A673 (cell line): ENCODE measurements at places on chromosomes 2 and 18.

DNA sequence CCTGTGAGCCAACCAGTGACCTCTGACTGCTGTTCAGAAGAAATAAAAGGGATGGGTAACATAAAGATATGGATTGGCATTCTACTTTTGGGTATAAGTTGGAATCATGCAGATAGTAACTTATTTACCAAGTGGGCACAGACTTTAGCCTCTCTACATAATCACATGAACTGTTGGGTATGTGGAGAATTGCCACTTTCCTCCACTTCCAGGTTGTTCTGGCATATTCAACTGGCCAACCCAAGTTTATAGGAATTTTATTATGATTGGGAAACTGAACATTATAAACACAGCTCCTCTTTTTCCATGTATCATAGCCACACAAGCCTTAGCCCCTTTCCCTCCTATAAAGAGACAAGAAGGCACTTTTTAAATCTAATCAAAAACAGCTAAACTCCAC lies 179.3 kb downstream of the RNF152 start:
- H3K4me1 ChIP-seq, result no peaks in the 10 kb centered on the region
- H3K27ac ChIP-seq, result no peak overlapping the region
- no peaks in the 10 kb centered on the region for H3K36me3 ChIP-seq
- no peak overlapping the region for H3K4me3 ChIP-seq
- DNase-seq, result no peak
- no peaks in the 10 kb centered on the region for H3K27me3 ChIP-seq

DNA sequence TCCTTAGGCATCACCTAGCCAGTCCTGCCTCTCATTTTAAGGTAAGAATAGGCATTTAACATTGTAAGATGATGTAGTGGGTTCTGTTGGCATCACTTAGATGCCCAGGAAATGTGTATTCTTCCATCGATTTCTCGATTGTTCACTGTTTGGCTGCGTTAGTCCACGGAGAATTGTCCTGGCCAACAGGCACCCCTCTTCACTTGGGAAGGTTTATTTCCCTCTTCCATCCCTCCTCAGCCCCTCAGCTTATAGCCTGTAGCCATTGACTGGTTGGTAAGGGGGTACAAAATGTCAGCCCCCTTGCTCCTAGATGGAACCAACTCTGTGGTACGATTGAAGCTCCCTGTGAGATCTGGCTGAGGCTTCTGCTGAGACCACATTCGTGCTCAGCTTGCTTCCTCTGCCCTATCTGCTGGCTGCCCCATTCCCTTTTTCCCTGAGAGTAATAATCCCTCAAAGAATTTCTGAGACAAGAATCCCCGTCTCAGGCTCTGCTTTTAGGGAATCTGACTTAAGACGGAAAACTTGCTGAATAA lies 43.4 kb downstream of the PLEKHA3 start:
- no peak for DNase-seq
- no peaks in the 10 kb centered on the region for H3K27me3 ChIP-seq
- peak overlapping the region; percentile 60 for H3K4me3 ChIP-seq
- H3K27ac ChIP-seq, result peak overlapping the region; percentile 58
- H3K36me3 ChIP-seq, result no peaks in the 10 kb centered on the region

- H3K27ac ChIP-seq, result no peak overlapping the region
- H3K4me3 ChIP-seq, result no peak overlapping the region
- no peak for DNase-seq
These were observed 86.1 kb upstream of the BZW1 start for GRCh38 chr2:200725596-200725995.

DNA sequence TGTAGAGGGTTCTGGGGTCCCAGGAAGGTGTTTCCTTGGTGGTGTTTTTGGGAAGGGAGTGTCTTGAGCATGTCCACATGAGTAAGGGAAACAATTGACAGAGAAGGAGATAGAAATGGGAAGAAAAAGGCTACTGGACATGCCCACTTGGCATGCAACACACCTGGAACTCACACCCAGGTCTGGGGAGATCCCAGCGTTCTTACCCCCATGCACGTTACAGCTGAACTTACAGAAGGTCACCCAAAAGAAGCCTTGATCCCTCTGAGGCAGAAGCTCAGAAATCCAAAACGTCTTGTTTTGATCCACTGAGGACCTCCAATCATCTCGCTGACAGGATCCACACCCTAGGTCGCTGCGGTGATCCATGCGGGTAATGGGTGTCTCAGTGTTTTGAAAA lies 142.0 kb downstream of the ZNF516 start:
- no peaks in the 10 kb centered on the region for H3K27me3 ChIP-seq
- no peaks in the 10 kb centered on the region for H3K36me3 ChIP-seq
- H3K4me1 ChIP-seq, result peaks cover 14% of the 10 kb centered on the region
- DNase-seq, result no peak

DNA sequence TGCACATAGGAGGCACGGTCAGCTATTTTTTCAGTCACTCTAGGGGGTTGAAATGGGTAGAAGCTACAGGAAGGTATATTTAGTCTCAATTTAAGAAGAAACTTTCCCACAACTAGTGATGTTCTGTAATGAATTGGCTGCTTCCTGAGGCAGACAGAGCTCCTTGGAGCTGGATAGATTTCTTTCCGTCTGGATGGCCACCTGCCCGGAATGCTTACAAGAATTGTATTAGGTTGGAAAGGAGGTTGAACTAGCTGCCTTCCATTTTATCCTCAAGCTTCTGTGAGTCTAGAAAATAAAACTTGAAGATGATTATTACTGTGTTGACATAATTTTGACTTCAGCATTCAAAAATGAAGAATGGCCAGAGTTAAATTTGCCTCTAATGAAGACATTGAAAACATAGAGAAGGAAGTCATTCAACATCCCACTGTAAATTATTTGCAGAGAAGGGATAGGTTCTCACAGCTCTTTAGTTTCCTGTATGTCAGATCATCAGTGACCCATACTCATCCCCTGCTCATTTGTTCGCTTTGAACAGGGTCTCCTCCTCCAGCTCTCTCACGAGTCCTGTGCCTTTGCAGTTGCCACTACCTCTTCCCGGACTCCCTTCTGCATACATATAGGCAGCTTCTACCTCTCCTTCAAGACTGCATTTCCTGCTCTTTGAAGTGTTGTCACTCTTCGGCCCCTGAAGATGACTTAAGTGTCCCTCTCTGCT lies 88.8 kb downstream of the CRIM1 start:
- no peaks in the 10 kb centered on the region for H3K4me1 ChIP-seq
- H3K4me3 ChIP-seq, result no peak overlapping the region
- H3K27ac ChIP-seq, result no peak overlapping the region

DNA sequence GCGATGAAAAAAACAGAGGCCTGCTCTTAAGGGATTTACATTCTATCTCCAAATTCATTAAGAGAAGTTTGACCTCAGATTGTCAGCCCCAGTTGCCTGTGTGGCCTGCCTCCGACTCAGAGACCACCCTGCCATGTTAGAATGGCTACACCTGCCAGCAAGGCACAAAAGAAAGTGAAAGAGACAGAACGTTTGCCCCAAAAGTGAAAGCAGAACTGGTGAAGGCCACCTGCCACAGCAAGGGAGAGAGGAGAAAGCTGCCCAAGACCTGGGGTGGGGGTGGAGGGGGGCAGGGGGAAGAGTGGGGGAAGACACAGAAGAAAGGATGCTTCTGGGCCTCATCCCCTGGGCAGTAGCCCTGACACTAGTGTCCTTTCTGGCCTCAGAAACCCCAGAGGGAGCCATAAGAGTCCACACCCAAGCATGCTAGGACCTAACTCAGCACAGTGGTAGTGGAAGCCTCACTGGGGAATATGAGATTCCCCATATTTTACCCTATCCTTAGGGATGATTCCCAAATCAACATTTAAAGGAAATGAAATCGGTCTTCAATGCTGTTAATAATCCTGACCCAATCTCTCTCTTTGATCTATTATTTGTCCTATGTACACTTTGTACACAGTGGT lies 389.7 kb downstream of the TXNL1 start:
- DNase-seq, result no peak
- no peaks in the 10 kb centered on the region for H3K4me1 ChIP-seq
- H3K27me3 ChIP-seq, result no peaks in the 10 kb centered on the region

GRCh38 chr2:111149882-111150455 lies 29.3 kb downstream of the BCL2L11 start:
- DNase-seq, result no peak
- no peaks in the 10 kb centered on the region for H3K27me3 ChIP-seq
- no peak overlapping the region for H3K27ac ChIP-seq
- H3K4me3 ChIP-seq, result no peak overlapping the region
- H3K4me1 ChIP-seq, result peaks cover 14% of the 10 kb centered on the region
- H3K36me3 ChIP-seq, result no peaks in the 10 kb centered on the region

- no peak for DNase-seq
- H3K4me3 ChIP-seq, result no peak overlapping the region
- H3K36me3 ChIP-seq, result no peaks in the 10 kb centered on the region
- no peaks in the 10 kb centered on the region for H3K4me1 ChIP-seq
These were observed 158.7 kb downstream of the MGAT5 start for GRCh38 chr2:134412639-134412999.

- H3K4me1 ChIP-seq, result no peaks in the 10 kb centered on the region
- no peaks in the 10 kb centered on the region for H3K27me3 ChIP-seq
- H3K27ac ChIP-seq, result no peak overlapping the region
- H3K36me3 ChIP-seq, result no peaks in the 10 kb centered on the region
- no peak overlapping the region for H3K4me3 ChIP-seq
- no peak for DNase-seq
These were observed 90.8 kb downstream of the DSEL start for GRCh38 chr18:67425672-67426071.

- DNase-seq, result no peak
- no peak overlapping the region for H3K27ac ChIP-seq
- H3K27me3 ChIP-seq, result no peaks in the 10 kb centered on the region
- H3K4me3 ChIP-seq, result no peak overlapping the region
- H3K4me1 ChIP-seq, result no peaks in the 10 kb centered on the region
These were observed 1344.4 kb upstream of the CELF4 start for GRCh38 chr18:38909972-38910371.

DNA sequence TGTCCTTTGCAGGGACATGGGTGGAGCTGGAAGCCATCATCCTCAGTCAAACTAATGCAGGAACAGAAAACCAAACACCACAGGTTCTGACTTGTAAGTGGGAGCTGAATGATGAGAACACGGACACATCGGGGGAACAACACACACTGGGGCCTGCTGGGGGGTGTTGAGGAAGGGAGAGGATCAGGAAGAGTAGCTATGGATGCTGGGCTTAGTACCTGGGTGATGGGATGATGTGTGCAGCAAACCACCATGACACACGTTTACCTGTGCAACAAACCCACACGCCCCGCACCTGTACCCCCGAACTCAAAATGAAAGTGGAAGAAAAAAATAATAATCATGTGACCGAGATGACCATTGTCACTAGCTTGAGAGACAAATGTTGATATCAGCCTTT lies 114.7 kb downstream of the NDUFA10 start:
- no peak overlapping the region for H3K4me3 ChIP-seq
- no peak overlapping the region for H3K27ac ChIP-seq
- no peaks in the 10 kb centered on the region for H3K36me3 ChIP-seq
- H3K27me3 ChIP-seq, result no peaks in the 10 kb centered on the region
- no peaks in the 10 kb centered on the region for H3K4me1 ChIP-seq
- DNase-seq, result no peak

DNA sequence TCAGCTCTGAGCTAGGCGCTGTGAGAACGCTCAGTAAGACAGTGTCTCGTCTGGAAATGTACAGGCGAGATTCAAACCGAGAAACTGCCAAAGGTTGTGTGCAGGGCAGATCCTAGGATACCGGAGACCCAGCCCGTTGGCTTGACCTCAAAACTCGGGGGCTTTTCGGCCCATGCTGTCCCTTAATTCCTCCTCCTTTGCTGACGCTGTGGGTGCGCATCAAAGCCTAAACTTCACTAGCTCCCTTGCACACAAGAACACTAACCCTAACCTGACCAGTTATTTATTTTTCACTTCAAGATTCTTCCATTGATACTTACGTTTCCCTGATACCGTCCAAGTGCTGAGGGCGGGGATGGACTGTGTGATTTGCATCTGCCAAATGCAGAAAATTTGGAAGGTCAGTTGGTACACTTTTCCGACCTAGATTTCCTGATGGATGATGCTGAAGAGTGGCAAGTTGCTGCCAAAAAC lies 1.0 kb upstream of the AAK1 start:
- H3K27ac ChIP-seq, result peak overlapping the region; percentile 96
- H3K4me1 ChIP-seq, result peaks cover 31% of the 10 kb centered on the region
- DNase-seq, result no peak
- peak overlapping the region; percentile 95 for H3K4me3 ChIP-seq

GRCh38 chr18:75742516-75742915 lies 315.0 kb upstream of the SMIM21 start:
- peaks cover 5% of the 10 kb centered on the region for H3K27me3 ChIP-seq
- H3K36me3 ChIP-seq, result no peaks in the 10 kb centered on the region
- no peak overlapping the region for H3K4me3 ChIP-seq

DNA sequence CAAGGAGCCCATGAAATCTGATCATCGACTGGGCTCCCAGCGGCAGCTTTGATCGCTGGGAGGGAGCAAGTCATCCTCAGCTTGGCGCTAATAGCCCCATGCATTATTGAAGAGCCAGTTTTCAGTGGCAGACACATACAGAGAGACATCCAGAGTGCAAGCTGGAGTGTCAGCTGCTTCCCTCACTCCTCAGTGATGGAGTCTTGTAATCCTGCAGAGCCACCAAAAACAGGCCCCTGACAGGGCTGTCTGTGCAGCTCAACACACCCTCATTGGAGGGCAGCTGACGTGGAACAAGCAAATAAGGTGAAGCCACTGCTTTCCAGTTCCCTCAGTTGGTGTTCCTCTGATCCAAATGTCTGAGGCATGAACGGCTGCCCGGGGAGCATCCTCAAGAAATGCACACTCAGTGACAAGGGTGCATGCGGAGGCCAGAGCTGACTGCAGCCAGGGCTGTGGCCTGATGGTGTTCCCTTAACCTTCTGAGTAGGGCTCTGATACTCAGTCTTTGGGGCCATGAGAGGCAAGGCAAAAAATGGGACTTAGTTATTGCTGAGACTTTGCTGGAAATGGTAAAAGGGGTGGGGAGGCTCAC lies 97.4 kb downstream of the RHOB start:
- no peaks in the 10 kb centered on the region for H3K27me3 ChIP-seq
- no peak for DNase-seq
- no peaks in the 10 kb centered on the region for H3K4me1 ChIP-seq
- H3K27ac ChIP-seq, result no peak overlapping the region

DNA sequence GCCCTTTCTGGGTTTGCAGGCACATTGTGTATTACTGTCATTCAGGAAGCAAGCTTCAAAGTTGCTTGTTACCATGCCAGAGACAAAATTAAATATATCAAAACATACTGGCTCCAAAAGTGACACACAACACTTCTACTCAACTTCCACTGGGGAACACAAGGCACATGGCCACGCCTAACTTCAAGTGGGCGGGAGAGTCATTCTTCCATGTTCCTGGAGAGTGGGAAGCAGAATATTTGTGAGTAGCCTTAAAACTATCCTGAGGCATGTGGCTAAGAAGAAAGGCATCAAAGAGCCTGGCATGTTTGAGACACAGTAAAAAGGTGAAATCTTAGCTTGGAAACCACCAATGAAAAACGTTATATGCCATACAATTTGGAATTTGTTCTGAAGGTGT lies 90.5 kb upstream of the TACR1 start:
- H3K36me3 ChIP-seq, result no peaks in the 10 kb centered on the region
- no peaks in the 10 kb centered on the region for H3K27me3 ChIP-seq
- peaks cover 10% of the 10 kb centered on the region for H3K4me1 ChIP-seq
- H3K27ac ChIP-seq, result no peak overlapping the region
- no peak for DNase-seq
